NCI-H2107 (cell line): ENCODE measurements at places on chromosomes 6 and 20.

GRCh38 chr20:19176470-19177052 is 35.9 kb upstream of the SLC24A3 start:
- DNase-seq: no peak

GRCh38 chr6:158783851-158784250 is 35.3 kb downstream of the EZR start:
- DNase-seq: no peak

DNA sequence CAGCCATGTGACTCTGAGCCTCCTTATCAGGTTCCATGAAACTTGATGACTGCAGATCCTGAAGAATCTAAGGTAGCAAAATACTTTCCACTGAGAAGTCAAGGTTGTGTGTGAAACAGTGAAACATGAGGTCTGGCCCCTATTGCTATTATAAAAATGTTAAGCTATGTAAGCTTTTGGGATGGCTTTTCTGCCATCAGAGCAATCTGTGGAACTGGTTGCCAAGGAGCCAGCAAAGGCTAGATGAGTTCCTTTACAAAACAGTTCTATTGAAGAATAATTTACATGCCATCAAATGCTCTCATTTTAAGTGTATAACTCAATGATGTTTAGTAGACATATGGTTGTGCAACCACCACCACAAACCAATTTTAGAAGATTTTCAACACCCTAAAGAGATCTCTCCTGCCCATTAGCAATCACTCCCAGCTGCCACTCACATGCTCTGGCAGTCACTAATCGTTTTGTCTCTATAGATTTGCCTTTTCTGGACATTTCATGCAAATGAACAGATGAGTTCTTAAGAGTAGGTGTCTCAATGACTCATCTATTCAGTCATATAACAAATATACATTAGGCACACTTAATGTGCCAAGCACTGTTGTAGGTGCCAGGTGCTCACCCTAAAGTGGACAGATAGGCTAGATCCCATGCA is 19.9 kb upstream of the MEP1A start:
- no peak for DNase-seq

DNA sequence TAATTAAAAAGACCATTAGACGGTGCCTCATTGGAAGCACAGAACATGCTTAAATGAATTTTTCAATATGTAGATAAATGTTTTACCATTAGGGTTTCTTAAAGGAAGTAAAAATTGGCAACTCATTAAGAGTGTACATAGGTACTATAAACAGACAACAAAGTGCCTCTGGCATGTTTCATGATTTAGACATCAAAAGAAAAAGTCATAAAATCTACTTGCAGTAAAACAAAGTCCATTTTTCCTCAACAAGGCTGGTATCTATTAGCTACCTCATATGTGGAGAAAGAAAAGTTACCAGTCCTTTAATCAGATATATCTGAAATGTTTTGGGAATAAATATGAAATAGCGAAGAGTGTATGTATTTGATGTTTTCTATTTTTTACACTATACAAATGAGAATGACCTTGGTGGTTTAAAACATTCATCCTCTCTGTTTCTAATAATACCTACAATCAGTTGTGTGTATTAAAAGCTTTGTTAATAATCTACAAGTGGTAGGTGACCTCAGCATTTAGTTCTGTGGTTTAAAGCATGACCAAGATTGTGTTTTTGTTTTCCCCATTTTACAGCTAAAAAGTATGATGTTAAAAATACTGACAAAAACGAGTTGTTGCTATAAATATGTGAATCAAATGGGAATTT is 87.5 kb downstream of the HDGFL1 start:
- DNase-seq: no peak

GRCh38 chr6:161073930-161074329 is 82.4 kb downstream of the MAP3K4 start:
- DNase-seq: no peak

DNA sequence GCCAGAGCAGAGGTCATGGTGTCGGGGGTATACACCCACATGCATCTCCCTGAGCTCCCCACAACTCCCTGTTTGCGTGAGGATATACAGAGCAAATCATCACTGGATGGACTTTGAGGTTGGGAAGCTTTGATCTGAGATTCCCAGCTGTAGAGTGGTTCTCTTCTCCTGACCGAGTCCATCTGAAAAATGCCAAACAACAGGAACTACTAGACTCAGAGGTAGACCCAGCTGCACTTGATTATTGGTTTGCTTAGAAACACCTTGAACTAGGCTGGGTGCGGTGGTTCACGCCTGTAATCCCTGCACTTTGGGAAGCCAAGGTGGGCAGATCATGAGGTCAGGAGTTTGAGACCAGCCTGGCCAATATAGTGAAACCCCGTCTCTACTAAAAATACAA is 125.0 kb downstream of the UNC5CL start:
- no peak for DNase-seq

DNA sequence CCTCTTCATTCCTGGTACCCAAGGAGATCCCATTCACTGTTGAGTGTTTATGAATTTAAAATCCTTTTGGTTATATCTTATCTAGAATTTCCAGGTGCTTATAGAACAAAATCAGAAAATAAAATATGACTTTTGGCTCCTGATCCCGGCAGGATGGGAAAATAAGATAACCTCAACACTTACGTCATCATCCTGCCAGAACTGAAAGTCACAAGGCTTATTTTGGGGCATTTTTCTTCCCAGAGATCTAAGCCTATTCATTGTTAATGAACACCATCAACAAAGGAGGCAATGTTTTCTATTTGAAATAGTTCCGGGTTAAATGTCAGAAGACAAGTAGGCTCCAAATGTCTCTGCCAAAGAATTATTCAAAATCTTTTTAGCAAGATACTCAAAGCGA is 580.6 kb downstream of the TFAP2A start:
- no peak for DNase-seq

DNA sequence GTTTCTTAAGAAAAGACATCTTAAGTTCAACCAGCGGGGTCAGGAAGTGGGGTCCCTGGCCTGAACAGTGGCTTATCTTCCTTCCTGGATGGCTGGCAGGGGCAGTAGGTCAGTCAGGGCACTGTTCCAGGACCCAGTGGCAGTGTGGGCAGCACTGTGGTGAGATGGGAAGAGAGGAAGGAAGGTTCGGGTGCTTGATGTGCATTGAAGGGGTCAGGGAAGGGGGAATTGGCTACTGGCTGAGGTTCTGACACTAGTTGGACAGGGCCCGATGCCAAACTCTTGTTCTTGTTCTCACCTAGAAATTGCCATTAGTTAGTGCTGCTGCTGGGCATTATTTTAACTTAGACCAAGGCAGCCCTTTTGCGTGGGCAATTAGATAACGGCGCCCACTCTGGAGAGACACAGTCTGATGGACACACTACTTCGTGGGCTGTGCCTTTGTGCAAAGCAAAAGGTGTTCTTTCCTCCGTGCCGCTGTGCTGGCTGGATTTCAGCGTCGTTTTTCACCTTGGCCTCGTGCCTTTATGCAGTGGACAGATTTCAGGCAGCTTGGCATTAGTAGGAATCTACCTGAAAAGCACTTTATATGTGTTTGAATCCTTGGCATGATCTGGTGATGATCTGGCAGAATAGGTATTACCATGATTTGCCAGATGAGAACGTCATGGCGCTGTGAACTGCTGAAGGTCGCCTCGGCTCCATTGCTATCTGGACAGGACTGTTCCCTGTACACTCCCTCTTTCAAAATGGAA is 30.3 kb downstream of the UTRN start:
- no peak for DNase-seq

DNA sequence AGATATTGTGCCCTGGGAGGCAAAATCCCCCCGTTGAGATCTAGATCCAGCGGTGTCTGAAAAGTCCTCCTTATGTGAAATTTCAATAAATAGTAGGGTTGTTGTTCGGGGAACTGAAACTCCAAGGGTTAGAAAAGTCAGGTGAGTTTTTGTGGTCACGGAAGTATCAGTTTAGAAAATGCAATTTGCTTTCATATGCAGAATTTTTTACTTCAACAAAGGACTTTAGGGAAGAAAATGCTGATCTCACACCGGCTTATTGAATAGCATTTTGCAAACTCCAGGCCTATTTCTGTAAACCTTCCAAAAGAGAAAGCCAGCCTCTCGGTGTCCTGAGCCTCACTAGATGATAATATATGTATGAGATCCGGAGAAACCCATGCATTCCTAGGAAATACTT is 254.7 kb downstream of the TSHZ2 start:
- DNase-seq: no peak

- DNase-seq: no peak
Measured at GRCh38 chr6:18432180-18432579, 45.0 kb downstream of the RNF144B start.

- no peak for DNase-seq
Measured at GRCh38 chr6:113347436-113347835, 509.7 kb upstream of the MARCKS start.

DNA sequence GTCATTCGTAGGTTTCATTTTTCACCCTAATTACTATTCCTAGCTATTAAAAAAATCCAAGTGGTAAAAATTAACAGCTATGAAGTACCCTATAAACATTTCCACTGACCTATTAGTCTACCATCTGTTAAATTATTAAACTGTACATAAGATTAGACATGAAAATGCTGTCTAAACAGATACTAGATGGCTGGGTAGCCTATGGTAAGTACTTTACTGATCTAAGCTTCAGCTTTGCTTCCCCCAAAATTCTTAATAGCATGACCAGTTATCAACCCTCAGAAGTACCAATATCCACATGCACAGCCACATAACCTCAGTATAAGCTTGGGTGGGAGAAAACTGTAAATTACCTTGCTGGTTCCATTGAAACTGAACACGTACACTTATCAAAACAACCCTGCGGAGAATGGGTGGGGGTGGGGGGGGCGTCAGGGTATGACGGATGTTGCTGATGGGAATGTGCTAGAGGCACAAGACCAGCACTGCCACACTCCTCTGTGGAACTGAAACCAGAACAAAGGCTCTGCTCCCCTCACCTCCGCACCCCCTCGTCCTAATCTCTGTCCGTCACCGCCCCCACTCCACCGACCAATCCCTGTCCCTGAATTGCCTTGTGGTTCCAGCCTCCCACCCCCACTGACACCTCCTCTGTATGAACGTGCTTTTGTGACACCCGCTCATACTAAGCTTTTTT is 45.3 kb downstream of the B4GALT5 start:
- no peak for DNase-seq

DNA sequence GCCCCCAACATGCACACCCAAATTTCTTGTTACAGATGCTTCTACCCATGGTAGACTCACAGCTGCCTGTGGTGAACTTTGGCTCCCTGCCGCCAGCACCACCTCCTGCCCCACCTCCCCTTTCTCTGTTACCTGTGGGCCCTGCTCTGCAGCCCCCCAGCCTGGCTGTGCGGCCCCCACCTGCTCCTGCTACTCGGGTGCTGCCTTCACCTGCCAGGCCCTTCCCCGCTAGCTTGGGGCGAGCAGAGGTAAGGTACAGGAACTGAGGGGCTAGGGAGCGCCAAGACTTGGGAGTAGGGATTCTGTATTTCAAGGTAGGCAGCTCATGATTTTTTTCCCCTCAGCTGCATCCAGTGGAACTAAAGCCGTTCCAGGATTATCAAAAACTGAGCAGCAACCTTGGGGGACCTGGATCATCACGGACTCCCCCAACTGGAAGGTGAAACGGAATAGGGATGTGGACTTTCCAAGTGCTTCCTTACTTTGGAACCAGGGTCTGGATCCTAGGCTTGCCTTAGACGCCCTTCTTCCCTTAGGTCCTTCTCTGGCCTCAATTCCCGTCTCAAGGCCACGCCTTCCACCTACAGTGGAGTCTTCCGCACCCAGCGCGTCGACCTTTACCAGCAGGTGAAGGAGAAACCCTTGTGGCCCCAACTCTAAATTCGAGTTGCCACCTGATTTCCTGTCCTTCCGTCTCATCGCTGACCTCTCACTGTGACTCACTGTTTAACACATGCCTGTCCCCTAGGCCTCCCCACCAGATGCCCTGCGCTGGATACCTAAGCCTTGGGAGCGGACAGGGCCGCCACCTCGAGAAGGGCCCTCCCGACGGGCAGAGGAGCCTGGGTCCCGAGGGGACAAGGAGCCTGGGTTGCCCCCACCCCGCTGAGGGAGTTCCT is 15.5 kb downstream of the BAG6 start:
- no peak for DNase-seq

DNA sequence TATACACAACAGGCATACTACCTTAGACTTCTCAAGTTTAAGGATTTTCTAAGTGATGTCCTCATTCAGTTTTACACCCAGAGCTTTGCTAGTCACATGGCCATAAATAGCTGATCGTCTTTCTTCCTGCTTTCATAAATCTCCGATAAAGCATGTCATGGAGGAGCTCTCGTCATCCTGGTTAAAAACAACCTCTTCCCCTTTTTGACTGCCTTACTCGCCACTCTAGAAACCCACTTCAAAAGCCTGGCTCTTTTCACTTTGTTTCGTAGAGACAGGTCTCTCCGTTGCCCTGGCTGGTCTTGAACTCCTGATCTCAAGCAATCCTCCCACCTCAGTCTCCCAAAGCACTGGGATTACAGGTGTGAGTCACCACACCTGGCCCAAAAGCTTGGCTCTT is 67.0 kb upstream of the SMIM29 start:
- DNase-seq: no peak

GRCh38 chr6:6605873-6606272 is 17.4 kb downstream of the LY86 start:
- DNase-seq: no peak

GRCh38 chr20:29878281-29878741 is 1379.2 kb upstream of the DEFB115 start:
- DNase-seq: no peak

DNA sequence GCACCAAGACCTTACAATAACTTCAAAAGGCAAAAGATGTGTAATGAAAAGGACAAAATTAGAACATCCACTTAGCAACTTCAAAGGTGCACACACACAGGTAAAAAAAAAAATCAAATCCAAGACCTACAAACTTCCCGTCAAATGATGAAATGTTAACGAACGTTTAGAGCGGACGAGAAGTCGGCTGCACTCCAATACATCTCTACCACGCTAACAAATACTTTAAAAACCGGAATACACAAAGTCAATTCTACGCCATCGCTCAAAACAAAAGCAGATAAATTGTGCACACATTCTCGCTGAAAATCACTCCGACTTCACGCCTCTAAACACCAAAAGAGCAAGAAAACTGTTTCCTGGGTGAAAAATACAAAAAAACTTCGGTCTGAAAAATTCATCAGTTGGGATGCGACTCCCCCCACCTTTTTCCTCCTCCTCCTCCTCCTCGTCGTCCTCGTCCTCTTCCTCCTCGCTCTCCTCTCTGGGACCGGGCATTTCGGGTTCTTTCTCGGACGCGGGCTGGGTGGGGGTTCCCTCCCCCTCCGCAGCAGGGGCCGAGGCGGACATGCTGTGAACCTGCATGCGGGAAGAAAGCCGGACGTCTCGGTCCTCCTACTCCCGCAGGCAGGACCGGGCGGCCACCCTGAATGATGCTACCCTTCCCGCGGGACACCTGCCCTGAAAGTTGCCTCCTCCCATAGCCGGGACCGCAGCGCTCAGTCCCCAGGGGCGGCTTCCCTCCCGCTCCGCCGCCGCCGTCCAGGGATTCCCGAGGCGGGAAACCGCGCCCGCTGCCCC is 712 bp downstream of the DEK start:
- DNase-seq: no peak

DNA sequence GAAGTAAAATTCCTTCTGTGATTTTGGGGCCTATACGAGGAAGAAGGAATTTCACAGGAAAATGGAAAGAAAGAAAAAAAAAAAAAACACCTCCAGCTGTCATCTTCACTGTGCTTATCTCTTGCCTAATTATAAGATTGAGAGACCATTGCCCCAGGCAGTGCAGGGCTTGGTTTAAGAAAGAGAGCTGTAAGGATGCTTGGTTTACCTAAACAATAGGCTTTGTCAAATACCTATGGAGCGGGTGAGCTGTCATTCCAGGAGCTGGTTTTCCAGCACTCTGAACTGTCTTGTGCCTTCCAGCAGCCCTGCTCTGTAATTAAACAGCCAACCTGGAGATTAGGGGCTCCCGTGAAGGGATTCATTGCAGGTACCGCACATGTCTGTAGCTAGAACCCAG is 137.8 kb downstream of the EDN3 start:
- no peak for DNase-seq
